ENCODE measurements at places on chromosomes 11 and 22. TPM values are rescaled to one million over a fixed set of nuclear protein-coding genes. Genes with fewer than 3 reads are reported as not detected.

The KRTAP5-2 gene
- not detected for total RNA-seq

The NCF4 gene
- 8.5 TPM for total RNA-seq

The OR51E2 gene
- 0.74 TPM for total RNA-seq

The GPR83 gene
- 0.13 TPM for total RNA-seq

GRCh38 chr11:19379465-19379864 lies 138.7 kb upstream of the E2F8 start:
- no peak for DNase-seq

- peak; percentile 42 for DNase-seq
These were observed 22.9 kb upstream of the PDE2A start for GRCh38 chr11:72696866-72697700.

DNA sequence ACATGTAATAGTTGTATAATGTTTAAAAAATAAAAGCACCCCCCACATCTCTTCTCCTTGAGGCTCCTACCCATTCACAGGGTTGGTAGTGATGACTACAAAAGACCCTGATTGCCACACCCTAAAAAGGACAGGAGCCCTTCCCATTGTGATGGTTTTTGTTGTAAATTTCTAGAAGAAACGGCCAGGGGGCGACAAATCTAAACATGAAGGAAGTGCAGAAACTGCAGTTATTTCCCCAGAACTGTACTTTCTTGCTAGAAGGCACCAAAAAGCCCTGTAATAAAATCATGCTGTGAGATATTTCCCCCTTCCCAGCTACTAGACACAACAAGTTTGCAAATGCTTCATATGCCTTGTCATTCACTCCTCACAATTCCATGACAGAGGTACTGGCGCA lies 10.8 kb downstream of the PRR5L start:
- DNase-seq: no peak

DNA sequence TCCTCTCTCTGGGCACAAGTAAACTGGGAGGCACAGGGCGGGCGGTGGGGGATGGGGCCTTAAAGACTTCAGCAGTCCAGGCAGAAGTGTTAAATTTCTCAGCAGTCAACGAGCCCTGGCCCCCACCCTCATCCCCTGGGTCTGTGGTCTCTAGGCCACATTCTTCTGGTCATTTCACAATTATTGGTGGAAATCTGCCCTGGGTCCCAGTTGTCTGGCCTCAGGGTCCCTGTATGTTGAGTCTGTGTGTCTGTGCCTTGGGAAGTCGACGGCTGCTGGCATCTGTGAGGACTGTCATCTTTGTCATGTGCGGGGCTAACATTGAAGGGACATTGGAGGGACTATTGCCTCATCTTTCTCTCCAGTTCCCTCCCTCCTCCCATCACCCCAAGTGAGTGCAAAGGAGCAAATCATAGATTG lies 1.7 kb downstream of the TSPAN18 start:
- DNase-seq: no peak

DNA sequence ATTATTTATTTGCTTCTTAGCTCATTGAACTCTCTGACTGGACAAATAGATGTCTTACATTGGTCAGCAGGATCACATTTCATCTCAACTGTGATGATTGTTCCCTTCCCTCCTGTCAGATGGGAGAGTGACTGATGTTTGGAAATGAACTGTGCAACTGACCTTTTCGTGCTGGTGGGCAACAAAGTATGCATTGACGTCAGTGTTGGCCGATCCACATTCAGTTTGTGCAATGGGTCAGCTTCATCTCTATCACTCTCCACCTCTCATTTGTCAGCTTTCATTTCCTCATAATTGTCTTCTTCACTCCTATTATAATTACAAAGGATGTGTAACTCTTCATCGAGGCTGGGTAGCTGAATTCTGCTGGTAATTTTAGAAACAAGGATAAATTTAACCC lies 71.3 kb downstream of the PPP2R1B start:
- DNase-seq: no peak

DNA sequence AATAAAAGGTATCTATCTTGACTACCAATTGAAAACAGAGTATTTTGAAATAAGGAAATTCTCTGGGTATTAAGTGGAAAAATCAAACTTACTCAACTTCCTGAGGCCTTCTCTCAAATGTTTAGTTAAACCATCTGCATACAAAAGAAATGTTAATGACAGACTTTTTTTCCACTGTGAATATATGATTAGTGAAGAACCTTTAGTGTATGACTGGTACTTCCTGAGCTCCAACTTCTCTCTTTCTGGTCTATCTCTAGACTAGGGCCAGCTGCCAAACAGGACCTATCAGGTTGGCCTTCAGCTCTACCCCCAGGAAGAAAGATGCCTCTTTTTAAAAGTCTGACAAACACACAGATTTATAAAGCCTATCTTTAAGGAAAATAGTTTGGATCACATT lies 68.8 kb upstream of the SCUBE2 start:
- DNase-seq: no peak

- DNase-seq: no peak
These were observed 11.9 kb downstream of the BAIAP2L2 start for GRCh38 chr22:38098410-38099249.

DNA sequence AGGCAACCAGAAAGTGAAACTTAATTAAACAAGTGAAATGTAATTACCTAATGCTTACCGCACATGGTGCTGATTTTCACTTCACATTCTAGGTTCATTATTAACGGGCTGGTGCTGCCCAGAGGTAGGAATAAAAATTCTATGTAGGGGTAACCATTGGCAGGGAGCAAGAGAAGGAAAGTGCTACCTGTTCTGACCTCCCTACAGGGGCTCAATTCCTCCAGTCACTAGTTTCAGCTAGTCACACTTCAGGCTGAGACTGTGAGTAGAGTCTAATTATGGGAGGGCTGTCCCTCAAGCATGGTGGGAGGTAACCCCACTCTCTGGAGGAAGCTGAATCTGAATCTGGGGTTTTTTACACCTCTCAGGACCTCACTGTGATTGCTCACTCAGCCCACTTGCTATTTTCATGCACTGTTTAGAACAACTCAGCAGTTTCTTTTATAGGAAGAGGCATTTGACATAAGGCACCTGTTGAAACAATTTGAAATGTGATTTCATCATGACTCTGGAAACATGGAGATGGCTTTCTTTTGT lies 75.4 kb downstream of the MAML2 start:
- DNase-seq: no peak

GRCh38 chr22:42969348-42969975 lies 45.5 kb downstream of the PACSIN2 start:
- DNase-seq: no peak

DNA sequence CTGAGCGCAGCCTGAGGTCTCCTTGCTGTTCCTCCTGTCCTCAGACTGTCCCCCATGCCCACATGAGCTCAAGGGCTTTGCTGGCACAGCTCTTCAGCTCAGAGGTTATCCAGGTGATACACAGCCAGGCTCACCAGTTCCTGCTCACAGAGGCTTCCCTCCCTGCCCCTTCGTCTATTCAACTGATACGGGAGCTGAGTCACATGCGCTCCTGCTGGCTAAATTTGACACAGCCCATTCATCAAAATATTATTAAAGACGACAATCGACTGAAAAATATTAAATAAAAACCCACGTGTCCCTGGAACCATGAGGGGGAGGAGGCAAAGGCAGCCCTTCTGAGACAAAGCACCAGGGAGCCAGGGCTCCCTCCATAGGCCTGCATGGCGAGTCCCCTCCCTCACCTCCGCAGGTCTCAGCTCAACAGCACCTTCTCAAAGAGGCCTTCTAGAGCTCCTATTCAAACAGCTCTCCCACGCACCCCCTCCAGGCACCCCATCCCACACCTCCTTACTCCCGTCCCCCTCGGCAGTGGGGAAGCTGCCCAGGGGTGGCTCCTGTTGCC lies 40.5 kb downstream of the DUSP8 start:
- no peak for DNase-seq

- DNase-seq: no peak
These were observed 39.1 kb downstream of the MACROD1 start for GRCh38 chr11:64126796-64127195.

GRCh38 chr11:130278745-130279144 lies 36.0 kb downstream of the ZBTB44 start:
- no peak for DNase-seq

- DNase-seq: no peak
These were observed 55.0 kb upstream of the PHOX2A start for GRCh38 chr11:72298931-72299330.

- DNase-seq: no peak
These were observed 333.7 kb upstream of the LUZP2 start for GRCh38 chr11:24163146-24163545.

- DNase-seq: no peak
These were observed 128.8 kb downstream of the KIRREL3 start for GRCh38 chr11:126871792-126872191.

- no peak for DNase-seq
These were observed 173.2 kb downstream of the DSCAML1 start for GRCh38 chr11:117623831-117624271.

- no peak for DNase-seq
These were observed 32.4 kb upstream of the PRR5 start for GRCh38 chr22:44669561-44669976.

DNA sequence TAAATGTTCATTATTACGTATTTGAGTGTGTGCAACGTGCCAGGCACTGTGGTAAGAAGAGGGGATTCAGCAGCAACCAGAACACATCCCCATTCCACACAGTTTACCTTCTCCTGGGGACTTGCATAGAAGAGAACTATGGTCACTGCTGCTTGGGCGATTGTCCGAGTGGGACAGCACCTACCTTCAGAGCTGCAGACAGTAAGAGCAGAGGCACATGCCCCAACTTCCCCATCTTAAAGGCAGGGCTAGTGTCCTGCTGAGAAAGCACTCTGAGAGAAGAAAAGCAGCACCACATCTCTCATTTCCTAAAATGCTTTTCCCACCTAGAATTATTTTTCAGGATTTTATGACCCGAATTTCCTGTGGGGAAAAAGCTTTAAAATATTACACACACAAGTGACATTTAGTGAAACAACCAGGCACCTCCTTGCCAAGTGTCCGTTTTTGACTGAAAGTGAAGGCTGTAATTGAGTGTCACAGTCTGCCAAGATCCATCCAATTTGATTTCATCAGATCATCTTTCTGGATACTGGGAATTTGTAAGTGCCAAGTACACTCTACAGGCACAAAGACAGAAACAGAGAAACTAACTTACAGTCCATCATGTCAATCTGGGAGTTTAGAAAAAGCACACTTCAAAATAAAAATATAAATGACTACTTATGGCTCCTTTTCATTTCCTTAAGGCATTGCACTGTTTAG lies 24.6 kb downstream of the TRAF6 start:
- no peak for DNase-seq

DNA sequence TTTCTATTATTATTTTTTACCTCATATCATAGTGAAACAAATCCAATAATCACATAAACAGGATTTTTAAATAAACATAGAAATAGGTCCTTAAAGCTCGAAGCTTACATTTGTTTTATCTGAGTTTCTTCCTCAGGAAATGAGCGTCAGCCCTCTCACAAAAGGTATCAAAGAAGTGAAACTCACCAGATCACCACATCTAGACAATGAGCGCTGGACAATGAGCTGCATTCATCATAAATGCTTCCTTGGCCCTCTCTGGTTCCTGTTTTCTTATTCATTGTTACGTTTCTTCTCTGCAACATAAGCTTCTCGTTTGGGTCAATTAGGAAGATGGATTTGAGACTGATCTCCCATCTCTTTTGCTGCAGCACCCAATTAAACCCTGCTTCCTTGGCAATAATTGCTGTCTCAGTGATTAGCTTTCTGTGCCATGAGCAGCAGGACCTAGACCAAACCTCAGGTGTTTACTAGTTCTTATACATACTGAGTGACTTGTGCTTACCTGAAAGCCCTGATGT lies 649.9 kb upstream of the LUZP2 start:
- no peak for DNase-seq

DNA sequence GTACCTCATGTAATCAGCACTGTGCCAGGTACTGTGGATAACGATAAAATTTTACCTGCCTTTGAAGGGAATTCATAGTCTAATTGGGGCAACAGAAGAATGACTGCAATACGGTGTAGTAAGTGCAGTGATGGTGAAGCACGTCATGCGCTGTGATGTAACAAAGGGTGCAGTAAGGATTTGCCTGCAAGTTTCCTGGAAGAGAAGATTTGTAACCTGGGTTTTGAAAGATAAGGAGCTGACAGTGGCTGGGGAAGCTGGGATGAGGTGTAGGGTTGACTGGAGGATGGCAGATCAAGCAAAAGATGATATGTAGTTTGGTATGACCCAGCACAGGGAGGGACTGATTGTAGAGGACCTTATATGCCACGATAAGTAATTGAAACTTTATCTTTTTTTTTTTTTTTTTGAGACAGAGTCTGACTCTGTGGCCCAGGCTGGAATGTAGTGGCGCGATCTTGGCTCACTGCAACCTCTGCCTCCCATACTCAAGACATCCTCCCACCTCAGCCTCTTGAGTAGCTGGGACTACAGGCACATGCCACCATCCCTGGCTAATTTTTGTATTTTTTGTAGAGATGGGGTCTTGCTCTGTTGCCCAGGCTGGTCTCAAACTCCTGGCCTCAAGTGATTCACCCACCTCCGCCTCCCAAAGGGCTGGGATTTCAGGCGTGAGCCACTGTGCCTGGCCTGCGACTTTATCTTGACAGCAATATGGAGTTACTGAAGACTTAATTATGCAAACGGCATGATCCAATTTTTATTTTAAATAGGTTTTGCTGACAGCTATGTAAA lies 11.3 kb downstream of the SDHD start:
- DNase-seq: no peak

DNA sequence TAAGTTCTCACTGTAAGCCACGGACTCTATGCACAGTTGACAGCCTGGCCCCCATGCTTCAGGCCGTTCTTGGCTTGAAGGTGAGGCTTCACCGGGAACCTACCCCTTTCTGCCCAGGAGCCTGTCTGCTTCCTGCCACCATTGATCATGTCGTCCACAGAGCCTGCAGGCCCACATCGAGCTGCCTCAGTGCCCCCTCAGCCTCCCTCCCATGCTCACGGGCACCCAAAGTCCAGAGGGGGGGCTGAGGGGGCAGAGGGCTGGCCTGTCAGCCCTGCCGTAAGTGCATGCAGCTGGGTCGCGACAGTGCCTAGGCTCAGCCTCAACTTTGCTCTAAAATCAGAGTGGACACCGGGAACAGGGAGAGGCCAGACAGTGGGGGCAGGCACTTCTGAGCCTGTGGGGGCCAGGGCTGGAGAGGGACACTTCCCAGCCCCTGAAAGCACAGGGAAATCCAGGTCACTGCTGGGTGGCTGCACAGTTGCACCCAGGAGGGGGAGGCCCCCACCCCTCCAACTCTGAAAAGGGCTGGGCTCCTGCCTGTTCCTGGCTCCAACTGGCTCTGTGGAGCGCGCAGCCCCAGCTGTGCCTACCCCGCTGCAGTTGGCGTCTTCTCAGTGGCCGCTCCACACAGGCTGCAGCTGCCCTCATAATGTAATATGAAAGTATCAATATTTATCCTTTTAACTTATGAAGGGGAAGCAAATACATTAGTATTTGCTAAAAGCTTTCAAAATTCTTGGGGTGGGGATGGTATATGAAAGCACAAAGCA lies 598.6 kb downstream of the DLG2 start:
- no peak for DNase-seq

DNA sequence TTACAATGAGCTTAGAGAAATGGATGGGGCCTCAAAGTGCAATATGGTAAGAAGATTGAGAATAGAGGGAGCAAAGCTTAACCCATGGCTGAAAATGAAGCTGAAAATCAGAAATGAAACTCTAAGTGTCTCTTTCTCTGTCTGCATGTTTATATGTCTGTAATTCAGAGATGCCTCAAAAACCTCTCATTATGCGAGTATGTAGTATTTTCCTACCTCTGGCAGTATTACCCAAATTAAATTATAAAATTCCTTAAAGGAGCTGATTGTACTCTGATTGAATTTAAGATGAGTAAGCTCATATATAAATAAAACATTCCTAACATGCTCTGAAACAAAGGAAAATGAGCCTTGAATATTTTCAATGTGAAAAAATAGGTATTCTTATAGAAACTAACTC lies 39.8 kb upstream of the PRSS23 start:
- DNase-seq: no peak
